Stimulated activated CD8-positive, alpha-beta memory T cell treated with anti-CD3 and anti-CD28 coated beads, Interleukin-15, amount 100 ng/mL, for 4 hours (primary cell): ENCODE measurements at places on chromosomes 7 and 10.

GRCh38 chr7:151897951-151898686 lies 21.2 kb upstream of the PRKAG2 start:
- no peak for DNase-seq

DNA sequence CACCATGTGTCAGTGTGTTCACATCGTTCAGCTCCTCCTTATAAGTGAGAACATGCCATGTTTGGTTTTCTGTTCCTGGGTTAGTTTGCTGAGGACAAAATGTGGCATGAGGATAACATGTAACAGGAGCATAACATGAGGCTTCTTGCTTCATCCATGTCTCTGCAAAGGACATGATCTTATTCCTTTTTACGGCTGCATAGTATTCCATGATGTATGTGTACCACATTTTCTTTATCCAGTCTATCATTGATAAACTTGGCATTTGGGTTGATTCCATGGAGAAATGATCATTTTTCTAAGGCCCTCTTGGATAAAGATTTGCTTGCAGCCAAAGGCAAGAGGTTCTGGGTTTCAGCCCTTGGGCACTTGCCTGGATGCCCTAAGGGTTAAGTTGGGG lies 128.5 kb upstream of the ZEB1 start:
- no peak for DNase-seq

- DNase-seq, result no peak
These were observed 488.3 kb downstream of the TNS3 start for GRCh38 chr7:47093320-47094234.

DNA sequence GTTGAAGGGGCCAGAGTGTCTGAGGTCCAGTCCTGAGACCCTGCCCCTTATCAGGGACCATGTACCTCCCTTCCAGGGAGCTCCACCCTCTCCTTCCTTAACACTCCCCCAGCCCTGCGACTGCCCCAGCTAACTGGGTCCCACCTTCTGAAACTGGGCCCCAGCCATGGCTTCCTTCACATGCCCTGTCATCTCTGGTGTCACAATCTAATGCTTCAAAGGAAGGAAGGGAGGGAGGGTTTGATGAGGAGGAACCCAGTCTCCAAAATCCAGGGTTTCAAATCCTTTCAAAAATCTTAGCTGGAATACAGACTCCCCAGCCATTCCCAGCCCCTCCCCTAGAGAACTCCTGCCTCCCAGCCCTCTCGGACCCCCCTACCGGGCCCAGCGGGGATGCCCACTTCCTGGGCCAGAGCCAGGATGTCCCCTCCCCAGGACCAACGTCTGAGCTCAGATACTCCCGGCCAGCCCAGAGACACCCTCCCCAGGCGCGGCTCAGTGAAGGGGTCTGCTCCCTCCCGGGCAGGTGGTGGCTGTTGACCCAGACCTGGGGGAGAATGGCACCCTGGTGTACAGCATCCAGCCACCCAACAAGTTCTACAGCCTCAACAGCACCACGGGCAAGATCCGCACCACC lies 18.0 kb downstream of the C10orf105 start:
- no peak for DNase-seq

GRCh38 chr7:2289621-2290020 lies 24.6 kb downstream of the SNX8 start:
- no peak for DNase-seq

GRCh38 chr7:121019018-121019417 lies 30.5 kb downstream of the CPED1 start:
- DNase-seq, result no peak

DNA sequence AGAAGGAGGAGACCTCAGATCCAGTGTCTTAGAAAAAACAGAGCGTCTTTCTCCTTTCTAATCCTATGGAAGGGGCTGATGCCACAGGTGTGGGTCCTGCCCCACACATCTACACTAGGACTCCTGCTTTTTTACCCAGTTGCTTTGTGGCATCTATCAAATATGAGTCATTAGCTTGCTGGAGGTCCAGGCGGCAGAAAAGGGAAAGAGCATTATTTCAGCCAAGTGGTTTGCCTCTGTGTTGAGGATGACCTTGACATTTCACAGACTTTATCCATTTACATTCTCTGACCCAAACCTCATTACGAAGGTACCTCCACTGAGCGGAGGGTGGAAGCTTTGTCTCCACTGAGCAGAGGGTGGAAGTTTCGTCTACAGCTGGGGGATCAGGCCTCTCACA lies 308.4 kb upstream of the KLF6 start:
- no peak for DNase-seq

GRCh38 chr7:45897042-45897690 lies 8.9 kb downstream of the IGFBP1 start:
- DNase-seq, result no peak

GRCh38 chr7:129797214-129797789 lies 155.5 kb downstream of the UBE2H start:
- no peak for DNase-seq

DNA sequence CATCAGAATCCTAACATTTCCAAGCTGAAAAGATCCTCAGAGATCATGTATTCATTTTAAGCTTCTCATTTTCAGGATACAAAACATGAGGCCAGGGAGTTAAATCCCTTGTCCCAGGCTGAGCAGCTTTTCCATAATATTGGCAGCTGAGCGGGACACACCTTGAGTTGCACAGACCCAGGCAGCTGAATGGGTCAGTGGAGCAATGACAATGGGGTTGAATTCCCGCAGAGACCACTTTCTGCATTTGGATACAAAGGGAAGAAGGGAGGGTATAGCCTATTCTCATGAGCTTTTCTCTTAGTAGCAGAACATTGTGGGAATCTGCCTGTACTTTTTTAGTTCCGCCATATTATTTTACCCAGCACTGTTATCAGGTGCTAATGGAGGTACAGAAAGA lies 49.5 kb downstream of the PRR15 start:
- no peak for DNase-seq

- DNase-seq, result no peak
These were observed 4.1 kb upstream of the CHN2 start for GRCh38 chr7:29190349-29191045.

DNA sequence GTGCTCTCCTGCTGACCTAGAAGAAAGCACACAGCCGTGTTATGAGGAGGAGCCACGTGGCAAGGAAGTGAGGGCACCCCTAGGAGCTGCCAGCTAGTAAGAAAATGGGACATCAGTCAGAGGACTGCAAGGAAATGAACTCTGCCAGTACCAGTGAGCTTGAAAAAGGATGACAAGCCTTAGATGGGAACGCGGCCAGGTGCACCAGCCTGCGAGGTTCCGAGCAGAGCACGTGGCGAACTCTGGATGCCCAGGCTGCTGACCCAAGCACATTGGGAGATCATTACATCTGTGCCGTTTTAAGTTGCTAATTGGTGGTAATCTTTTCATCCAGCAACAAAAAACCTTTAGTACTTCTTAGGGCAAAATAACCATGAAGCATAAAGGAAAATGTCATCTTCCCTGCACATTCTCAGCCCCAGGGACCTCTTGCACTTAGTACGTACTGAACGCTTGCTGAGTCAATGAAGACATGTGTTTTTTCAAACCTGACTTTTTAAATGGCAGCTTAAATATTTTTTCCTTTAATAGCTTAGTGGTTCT lies 69.4 kb downstream of the AMZ1 start:
- DNase-seq, result no peak

DNA sequence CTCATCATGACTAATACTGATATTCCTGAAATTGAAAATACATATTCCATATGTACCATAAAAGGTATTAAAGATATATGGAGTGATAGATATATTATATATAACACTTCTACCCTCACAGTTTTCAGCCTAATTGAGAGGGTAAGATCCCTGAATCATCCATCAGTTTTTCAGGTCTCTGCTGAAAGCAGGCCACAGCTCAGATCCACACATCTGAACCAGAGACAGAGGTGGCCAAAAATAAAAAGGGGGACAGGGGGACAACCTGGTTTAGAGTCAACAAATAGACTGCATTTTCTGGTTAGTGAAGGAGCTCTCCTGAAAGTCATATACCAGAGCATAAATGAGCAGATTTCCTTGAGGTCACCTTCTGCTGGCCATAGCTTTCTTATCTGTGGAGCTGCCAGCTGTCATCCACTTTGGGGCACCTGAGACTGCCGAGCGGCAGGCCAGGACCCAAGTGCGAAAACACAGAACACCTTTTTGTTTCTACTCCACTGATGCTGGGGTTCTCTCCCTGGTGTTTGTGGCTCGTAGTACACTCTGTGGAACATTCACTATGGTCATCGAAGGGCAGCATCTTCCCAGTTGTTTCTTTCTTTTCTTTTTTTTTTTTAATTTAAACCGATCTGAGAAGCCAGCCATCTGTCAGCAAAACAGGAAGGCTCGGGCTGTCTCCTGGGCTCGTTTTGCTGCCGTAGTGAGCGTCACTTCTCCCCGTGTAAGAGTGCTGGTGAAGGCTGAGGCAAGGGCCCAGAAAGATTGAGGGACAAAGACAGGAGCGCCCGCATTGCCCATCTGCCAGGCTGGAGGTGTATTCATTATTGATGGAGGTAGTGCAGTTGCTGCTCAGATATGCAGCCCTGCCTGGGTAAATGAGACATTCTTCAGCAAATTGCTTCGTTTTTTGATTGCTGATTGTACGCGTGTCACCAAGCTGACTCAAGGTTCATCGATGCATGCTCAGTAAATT lies 13.5 kb downstream of the IKZF1 start:
- no peak for DNase-seq

DNA sequence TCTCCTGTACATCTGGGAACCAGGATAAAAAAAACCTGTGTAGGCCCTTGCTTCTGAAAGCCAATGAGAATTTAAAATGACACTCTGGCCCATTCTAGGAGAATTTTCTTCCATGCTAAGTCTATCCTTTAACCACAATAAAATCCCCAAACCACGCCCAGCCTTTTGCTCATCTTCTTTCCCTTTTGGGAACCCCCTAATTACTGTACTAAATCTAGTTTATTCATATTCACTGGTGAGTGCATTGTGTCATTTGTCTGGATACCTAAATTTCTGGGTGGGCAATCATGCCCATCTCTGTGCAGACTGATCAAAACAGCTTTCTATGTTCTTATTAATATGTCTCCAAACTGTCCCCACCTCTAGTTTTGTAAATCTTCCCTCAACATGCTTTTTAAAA lies 11.7 kb upstream of the CDK14 start:
- DNase-seq, result no peak

DNA sequence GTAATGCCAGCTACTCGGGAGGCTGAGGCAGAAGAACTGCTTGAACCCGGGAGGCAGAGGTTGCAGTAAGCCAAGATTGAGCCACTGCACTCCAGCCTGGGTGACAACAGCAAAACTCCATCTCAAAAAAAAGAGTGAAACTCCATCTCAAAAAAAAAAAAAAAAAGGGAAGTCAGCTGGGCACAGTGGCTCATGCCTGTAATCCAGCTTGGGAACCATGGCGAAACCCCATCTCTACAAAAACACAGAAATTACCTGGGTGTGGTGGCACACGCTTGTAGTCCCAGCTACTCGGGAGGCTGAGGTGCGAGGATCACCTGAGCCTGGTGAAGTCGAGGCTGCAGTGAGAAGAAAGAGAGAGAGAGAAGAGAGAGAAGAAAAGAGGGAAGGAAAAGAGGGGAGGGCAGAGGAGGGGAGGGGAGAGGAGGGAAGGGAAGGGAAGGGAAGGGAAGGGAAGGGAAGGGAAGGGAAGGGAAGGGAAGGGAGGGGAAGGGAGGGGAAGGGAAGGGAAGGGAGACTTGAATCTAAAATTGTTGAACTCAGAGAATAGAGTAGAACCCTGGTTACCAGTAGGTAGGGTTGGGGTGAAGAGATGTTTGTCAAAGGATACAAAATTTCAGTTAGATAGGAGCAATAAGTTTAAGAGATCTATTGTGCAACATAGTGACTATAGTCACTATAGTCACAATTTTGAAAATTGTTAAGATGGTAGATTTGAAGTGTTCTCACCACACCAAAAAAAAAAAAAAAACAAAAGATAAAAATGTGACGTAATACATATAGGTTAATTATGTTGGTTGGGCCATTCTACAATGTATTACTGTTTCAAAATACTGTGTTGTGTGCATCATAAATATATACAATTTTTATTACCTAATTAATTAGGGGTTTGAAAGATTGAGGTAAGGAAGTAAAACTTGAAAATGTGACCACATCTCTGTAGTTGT lies 2.5 kb downstream of the SLC16A9 start:
- DNase-seq, result no peak

DNA sequence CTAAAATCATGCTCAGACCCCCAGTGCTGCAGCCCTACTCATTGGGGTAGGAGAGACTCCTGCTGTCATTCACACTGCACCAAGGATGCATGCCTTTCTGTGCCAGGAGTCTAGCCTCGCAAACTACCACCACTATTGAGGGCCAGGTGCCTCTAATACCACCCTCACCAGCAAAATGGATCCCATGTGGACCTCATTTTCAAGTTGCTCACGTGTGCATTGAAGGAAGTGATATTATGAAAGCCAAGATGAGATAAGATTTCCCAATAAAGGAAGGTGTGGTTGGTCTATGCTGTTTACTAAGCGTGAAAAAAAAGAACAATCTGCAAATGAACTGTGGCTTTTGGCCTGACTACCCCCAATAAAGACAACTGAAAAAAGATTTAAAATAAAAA lies 7.2 kb upstream of the LAMTOR4 start:
- no peak for DNase-seq

DNA sequence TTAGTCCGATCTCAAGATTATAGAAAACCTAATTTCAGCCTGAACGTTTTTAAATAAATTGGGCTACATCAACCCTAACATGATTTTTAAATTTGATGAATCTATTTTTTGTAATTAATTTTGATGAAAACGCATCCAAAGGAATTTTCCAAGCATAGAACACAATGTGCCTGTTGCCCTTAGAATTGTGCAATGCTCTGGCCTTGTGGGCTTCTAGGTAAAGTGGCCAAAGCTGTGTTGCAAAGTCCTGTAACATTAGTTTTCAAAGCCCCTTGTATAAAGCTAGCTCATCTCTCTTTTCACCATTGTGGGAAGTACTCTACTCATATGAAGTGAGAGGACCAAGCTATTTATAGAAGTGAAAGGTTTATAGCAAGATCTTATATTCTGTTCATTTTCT lies 138.4 kb upstream of the PRPS1L1 start:
- no peak for DNase-seq

DNA sequence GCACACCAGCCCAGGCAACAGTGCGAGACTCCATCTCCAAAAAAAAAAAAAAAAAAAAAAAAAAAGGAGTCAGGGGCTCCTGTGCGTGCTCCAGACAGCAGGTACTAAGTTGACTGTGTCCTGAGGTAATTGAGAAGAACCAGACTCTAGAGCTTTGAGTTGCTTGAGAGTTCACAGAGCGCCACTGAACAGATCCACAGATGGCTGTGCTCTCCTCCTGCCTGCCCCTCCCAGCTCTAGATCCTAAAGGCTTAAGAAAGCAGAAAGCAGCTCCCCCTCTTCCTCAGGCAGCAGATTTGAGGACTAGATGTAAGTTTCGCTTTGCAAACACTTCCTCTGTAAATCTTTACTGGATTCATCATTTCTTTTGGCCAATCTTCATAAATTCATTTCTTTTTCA lies 38.7 kb downstream of the SHH start:
- DNase-seq, result no peak

GRCh38 chr7:157041514-157042277 lies 31.2 kb upstream of the MNX1 start:
- DNase-seq, result no peak
